Left ventricle myocardium inferior (tissue), 1 donor: ENCODE measurements at places on chromosomes 16 and 17. TPM values are rescaled to one million over a fixed set of nuclear protein-coding genes. Genes with fewer than 3 reads are reported as not detected.

The MILR1 gene
- total RNA-seq, result 2.5 TPM

The MT1H gene
- not detected for total RNA-seq

The ERN2 gene
- not detected for total RNA-seq

The SALL1 gene
- total RNA-seq, result 1.3 TPM

The CD300LF gene
- total RNA-seq, result 0.55 TPM

The GRAP gene
- 1.7 TPM for total RNA-seq

The ZNF385C gene
- total RNA-seq, result 0.49 TPM

The ARHGAP27 gene
- 15.1 TPM for total RNA-seq

The ITGAL gene
- total RNA-seq, result 2.4 TPM

- no peak for DNase-seq
These were observed 3.2 kb downstream of the CBX4 start for GRCh38 chr17:79835953-79836509.

DNA sequence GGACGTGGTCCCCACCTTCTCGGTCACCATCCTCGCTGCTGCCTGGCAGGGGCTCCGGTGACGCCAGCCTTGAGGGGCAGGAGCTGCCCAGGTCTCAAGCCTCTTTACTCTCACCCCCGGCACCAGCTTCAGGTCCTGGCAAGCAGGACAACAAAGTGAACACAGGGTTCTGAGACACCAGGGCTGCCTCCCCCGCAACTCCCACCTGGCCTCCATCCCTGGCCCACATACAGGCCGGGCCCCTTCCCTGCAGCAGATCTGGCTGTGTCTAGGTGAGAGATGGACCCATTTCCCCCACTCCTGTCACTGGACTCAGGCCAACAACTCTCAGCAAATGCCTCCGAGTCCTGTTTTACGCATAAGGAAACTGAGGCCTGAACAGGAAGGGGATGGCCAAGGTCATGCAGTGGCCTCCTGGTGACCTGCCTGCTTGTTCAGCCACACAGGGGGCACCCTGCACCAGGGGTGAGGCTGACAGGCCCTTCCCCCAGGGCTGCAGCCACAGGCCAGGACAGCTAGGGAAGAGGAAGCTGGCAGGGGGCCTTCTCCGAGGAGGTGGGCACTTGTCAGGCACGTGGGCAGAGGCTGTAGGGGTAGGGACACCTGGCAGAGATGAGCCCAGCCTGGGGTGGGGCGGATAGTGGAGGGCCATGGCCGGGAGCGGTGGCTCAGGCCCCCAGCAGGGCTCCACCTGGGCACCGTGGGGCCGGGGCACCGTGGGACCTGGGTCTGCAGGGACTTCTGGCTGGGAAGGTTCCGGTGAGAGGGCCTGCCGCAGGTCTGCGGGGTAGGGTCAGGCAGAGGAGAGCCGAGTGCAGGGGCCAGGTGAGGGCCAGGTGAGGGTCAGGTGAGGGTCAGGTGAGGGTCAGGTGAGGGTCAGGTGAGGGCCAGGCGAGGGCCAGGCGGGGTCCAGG is 46.7 kb upstream of the PVALEF start:
- no peak for DNase-seq

DNA sequence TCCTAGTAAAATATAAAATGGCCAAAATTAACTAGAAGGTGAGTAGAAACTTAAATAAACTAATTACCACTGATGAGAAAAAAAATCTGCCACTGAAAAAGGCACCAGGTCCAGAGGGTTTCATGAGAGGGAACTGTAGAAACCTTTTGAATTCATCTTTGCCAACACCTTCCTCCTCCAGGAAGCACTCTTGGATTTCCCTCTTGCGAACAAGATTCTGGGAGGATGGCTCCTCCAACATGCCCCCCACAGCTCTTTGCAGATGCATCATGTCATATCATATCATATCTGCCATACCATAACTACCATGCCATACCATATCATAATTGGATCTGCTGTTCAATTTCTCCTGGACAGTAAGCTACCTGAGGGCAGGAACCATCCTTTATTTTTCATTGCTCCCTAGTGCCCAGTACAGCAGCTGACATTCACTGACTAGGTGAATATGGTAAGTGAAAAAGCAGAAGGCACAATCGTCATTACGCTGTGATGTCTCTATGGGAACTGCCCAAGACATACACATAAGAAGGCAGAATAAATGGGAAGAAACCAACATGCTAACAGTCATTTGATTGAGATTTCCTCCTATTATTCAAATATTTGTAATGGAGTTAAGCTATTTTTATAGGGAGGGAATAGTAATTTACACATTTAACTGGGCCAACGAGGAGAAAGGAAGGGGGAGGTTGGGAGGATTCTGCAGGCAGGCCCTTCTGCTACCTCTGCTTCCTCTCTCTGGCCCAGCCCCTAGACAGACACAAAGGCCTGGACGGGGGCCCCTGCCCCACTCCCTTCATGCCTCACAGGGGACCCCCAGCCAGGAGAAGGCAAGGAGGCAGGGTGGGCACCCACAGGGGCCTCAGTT is 110.1 kb upstream of the SMURF2 start:
- no peak for DNase-seq

DNA sequence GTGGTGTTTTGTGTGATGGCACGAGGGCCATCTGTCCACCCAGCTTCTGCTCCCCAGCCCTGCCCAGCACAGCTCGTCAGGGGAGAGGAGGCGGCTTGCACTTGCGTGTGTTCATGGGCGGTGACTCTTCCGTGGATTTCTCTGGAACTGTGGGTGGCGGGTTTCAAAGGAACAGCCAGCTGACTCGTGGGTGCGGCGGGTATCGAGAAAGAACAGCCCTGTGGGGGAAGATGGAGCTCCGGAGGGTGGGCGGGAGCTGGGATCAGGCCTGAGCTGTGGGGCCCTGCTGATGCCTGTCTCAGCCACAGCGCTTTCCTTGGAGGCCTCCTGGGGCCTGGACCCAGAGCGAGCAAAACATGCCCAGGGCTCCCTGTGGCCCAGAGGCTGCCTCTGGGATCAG is 13.2 kb downstream of the NAGPA start:
- DNase-seq, result no peak

GRCh38 chr16:483341-484075 is 44.0 kb upstream of the CAPN15 start:
- no peak for DNase-seq

DNA sequence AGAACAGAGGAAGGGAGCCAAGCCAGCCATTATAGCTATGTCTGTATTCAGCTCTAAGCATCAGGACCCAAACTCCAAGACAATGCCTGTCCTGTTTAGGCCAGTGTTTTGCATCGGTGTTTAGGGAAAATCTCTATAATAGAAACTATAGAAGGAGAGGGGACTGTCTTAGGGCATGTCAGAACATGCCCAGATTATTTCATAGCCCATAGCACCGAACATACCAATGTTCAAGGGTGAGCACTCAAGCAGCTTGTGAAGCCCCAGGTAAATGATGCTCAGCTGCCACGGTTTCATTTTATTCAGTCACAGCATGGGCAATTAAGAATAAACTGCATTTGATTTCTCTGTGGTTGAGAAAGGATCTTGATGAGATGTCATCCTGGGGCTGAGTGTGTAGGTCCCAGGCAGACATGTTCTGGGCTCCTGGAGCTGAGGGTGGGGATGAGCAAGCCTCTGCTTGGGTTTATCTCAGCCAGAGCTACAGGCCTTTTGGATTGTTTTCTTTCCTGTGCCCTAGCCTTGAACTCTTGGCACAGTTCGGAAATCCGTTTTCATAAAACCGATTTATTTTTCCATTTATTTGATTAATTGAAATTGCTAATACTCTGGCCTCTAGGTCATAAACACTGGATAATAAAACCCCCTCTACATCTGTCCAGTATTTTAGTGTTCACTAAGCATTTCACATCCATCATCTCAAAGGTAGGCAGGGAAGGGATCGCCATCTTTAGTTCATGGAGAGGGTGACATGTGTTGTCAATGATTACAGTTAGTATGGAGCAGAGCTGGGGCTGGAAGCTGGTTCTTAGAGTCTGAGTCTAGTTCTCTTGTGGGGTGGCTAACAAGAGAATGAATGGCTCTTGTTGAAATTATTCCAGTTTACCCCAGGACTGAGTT is 290.7 kb upstream of the ASIC2 start:
- no peak for DNase-seq

- DNase-seq, result no peak
These were observed 14.1 kb downstream of the DHRS7B start for GRCh38 chr17:21140911-21141310.

DNA sequence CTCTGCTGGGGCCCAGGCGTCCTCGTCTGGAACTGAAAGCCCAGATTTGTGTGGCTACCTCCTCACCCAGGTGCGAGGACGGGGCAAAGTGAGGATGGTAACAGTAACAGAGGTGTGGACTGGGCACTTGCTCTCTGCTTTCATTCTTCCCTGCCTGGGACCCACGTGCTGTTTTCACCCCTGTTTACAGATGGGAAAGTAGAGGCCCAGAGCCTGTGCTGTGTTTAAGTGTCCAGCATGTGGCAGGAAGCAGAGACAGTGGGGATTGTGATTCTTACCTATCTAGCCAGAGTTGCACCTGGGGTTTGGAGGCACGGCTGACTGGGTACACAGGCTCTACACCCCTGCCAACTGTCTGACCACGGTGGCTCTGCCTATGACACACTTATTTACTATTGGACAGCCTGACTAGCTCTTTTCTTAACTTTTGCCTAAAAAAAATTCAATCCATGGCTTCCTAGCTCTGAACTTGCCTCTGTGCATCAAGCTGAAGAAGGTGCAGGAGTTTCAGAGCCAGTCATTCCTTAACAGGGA is 155.4 kb downstream of the CLEC16A start:
- no peak for DNase-seq

DNA sequence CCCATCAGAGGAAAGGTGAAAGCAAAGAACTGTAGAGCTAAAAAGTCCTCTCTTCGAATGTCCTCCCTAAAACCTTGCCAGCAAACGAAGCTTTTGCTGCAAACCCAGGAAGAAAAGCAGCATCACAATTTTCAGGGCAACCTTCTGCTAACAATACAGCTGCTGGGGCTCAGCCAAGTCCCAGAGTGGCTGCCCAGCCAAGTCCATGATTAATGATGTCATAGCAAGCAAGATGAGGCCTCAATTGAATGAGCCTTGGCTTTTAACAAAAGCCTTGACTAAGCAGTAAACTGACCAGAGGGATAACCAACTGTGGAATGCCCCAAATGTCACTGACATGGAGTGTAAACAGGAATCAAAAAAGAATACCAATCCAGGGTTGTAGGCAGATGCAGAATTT is 342.7 kb downstream of the PMP22 start:
- no peak for DNase-seq

GRCh38 chr16:68279726-68280558 is 15.6 kb downstream of the SLC7A6 start:
- no peak for DNase-seq

DNA sequence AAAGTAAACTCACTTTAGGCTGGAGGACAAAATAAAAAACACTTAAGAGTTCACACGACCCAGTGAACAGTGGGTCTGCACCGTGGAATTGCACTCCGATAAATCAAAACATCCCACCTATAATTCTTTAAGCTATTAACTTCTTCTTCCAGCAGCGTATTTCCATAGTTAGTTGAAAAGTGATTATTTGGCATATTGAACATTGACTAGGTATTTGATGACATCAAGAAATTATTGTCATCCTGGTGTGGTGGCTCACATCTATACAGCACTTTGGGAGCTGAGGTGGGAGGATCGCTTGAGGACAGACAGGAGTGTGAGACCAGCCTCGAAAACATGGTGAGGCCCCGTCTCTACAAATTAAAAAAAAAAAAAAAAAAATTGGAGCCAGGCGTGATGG is 23.4 kb downstream of the IGF2BP1 start:
- no peak for DNase-seq

DNA sequence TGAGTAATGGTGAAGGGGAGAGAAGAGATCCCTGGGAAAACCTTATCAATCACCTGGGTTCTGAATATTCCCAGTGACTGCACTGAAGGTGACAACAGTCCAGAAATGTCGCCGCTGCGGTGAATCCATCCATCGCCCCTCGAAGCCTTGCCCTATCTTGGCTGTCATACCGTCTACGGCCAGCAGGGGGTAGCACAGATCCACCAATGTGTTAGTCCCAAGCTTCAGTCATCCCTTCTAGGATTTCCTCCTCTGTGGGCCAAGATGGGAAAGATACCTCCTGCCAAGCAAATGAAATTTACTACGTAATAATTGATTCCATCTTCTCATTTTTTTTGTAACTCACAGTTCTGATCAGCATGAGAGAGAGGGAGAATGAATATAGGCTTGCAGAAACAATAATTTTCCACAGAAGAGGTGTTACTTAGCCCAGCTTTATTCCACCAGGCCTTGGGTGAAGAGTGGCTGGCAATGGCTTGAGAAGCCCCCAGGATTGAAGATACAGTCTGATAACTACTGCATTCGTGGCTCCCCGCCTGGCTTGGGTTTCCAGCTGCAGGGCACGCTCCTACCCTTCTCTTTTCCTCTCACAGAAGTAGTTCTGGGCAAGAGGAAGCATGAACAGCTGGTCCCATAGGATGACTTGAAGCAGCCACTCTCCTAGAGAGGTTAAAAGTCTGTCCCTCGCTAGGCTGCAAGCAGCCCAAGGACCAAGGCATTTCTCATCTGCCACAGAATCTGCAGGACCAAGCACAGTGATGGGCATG is 2.6 kb upstream of the FMNL1 start:
- peak; percentile 88 for DNase-seq

DNA sequence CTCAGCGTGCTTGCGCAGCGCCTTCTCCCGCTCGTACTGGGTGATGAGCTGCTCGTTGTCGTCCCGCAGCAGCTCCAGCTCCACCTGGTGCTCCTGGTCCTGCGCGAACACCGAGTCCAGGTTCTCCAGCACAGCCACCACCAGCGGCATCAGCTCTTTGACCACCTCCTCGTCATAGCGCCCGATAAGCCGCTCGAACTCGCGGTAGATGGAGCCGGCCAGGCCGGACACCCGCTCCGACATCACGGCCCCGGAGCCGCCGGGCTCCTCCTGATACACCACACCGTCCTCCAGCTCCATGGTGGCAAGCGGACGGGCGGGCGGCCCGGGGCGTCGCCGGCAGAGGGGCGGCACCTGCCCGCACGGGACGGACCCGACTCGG is 320 bp downstream of the SPAG9 start:
- DNase-seq, result no peak

DNA sequence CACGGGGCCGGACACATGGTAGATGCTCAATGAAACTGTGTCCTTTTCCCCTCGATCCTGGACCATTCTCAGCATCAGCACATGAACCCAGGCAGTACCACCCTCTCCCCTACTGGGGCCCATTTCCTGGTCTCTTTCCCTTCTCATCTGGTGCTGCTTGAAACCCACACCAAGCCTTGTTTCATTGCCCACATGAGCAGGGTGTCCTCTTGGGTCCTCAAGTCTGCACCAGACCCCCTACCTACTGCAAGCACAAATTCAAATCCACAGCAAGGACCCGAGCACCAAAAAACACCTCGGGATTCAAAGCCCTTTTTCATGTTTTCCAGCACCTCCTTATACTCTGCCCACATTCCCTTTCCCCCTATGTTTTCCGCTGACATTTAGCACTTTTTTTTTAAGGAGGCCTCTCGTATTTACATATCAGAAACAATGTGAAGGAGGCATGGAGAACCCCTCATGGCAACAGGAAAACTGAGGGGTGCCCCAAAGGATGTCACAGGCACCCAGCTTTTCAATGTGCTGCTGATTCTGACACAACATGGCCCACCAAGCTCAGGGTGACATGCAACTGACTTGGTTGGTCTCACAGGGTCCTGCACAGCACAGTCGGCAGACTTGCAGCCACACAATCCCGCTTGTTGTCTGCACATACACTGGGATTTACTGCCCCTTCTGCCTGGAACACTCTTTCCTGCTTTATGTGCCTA is 4.6 kb upstream of the CCL1 start:
- DNase-seq, result no peak
